ENCODE measurements at places on chromosomes 11 and 22.

- DNase-seq, result peak; percentile 26
These were observed 8.5 kb downstream of the DCHS1 start for GRCh38 chr11:6646918-6647679.

DNA sequence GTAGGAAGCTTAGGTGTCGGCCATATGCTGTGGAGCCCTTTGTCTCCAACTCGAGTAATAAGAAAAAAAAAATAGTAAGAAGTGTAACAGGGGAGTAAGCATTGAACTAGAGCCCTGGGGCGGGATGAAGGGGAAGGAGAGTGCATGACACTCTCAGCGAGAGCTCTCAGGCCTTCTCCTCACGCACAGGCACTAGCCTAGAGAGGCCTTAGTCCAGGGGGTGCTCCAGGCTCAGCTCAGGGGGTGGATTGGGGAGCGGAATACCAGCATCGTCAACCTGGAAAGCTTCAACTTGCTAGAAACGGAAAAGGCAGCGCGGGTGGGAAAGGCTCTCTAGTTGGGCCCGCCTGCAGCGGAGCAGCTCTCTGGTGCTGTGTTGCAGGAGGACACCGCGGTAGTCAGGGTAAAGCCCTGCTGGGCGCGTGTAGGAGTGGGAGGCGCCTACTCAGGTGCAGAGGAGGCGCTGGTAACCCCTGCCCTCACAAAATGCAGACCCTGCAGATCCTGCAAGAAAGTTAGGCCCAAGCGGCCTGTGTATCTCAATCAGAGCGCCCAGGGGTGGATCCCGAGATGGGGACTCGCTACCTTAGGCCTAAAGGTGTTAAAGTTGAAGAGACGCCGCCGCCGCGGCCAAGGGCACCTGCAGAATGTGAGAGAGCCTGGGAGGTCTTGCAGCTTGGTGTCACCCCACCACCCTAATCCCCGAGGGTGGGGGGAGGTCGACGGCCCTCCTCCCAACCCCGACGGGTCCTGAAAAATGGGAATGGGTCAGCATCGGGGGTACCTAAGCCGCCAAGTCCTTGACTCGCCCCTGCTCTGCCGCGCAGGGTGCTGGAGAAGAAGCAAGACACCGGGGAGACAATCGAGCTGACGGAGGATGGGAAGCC, 2.8 kb downstream of the SLC17A6 start:
- no peak for DNase-seq

- no peak for DNase-seq
These were observed 28.8 kb downstream of the FAT3 start for GRCh38 chr11:92253421-92253820.

DNA sequence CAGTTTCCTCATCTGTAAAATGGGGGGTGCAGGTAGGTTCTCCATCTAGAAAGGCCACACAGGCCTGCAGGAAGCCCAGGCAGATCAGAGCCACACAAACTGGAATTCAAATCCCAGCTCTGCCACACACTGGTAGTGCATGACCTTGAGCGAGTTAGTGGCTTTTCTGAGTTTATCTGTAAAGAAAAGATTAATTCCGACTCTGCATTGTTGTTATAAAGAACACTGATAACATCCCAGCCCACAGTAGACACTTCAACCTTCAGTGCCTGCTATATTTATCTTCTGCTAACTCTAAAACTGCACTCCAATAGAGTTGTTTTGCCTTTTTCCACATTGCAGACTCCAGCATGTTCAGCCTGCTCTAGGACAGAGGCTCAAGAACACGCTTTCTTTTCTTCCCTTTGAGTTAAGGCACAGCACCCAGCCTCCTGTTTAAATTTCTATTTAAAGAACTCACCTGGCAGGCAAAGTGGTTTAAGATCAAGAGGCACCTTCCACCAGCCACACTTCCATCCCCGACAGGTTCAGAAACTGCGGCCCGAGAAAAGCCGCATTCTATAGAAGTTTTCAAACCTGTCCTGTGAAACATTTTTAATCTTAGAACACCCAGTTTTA, 133.9 kb downstream of the PLEKHA7 start:
- no peak for DNase-seq

DNA sequence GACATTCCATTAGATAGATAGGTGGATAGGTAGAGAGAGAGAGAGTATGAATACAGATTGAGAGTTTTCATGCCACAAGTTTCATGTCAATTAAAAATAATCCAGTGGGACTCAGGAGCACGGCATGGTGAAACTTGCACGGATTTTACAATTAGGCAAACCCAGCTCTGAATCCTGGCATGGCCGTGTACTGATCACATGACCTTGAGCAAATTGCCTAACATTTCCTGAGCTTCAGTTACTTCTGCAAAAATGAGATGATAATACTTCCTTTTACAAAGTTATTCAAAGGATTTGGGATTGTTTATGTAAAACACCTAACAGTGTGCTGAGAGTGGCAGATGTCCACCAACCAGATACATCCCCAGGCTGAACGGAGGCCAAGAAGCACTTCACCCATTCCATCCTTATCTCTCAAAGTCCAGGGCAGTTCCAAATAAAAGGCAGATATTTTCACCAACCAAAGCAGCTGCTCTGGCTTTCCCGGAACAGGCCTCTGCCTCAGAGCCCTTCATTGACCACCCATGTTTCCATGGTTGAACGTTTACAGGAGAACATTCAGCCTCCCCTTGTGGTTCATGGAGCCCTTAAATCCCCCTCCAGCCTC, 17.9 kb downstream of the APLNR start:
- DNase-seq, result no peak

DNA sequence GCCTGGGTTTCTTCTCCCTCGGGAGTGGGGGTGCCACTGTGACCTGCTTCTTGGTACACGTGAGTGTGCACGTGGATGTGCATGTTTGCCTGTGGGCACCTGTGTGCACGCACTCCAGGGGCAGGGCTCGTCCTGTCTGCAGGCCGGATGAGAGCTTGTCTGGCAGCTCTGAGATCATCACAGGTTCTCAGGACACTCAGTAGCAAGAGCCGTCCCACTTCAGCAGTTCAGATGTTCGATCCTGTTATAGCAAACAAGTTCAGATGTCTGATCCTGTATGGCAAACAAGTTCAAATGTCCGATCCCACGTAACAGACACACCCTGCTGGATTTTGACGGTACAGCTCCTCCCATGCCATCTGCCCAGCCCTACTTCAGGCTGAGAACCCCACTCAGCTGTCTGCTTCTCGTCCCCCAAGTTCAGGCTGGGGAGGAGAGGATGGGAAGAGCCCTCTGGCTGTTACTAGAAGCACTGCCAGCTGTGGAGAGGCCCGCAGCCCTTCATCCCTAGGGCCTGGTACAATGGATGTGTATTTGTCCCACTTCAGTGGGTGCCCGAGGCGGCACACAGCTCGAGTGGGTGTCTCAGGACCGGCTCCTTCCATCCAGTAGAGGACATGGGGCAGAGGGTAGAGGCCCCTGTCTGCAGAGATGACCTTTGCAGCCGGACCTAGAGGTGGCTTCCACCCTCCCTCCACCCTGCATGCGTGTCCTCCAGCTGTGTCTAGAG, 1126.9 kb downstream of the BRD1 start:
- DNase-seq, result no peak
